T follicular helper cell (primary cell): ENCODE measurements at places on chromosomes 2 and 18.

- no peak for DNase-seq
These were observed 6.8 kb downstream of the NEU4 start for GRCh38 chr2:241815477-241816430.

DNA sequence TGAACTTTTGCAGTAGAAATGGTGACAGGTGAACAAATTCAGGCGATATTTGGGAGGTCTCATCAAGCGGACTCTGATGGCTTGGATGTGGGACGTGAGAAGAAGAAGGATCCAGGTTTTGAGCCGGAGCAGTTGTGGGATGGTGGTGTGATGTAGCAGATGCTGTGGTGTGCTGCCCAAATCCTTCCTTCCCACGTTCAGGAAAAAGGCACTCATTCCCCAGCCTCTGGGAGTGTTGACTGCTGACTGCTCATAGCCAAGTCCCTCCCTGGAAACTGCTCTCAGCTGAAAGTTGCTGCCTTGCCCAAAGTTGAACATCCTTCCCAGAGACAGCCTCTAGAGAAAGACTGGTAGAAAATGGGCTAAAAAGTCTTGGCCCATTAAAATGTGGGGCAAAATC is 890.3 kb upstream of the ACVR2A start:
- no peak for DNase-seq

GRCh38 chr2:70834881-70835280 is 735 bp downstream of the CD207 start:
- DNase-seq, result no peak

GRCh38 chr2:138877421-138877820 is 97.2 kb upstream of the NXPH2 start:
- DNase-seq, result no peak

DNA sequence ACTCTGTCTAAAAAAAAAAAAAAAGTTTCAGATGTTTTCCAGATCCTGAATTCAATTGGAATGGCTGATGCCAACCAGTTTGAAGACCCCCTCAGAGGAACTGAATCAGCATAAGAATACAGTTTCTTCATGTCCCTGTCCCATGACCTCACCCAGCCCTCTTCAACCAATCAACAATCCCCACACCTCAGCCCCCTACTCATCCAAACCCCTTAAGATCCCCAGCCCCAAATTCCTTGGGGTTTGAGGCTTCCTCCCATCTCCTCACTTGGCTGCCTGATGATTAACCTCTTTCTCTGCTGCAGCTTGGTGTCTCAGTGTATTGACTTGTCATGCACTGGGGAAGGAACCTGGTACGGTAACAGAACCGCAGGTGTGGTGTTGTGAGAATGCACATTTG is 97.6 kb upstream of the CABLES1 start:
- no peak for DNase-seq

DNA sequence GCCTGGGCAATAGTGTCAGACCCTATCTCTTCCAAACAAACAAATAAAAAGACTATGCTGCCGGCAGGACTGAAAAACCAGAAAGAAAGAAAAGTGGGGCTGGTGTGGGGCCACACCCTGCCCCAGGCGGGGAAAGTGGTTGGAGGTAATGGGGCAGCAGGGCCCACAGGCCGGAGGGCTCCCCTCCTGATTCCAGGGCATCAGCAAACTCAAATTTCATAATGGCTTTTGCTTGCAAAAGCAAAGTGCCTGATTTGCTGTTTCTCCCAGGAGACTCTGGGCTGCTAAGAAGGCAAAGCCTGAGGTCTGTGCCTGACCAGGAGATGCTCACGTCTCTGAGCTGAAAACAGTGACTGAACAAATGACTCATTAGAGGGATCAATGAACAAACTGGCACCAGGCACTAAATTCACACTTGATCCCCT is 121.9 kb downstream of the HDAC4 start:
- no peak for DNase-seq

GRCh38 chr2:224764565-224765236 is 48.5 kb upstream of the CCDC195 start:
- DNase-seq, result no peak

DNA sequence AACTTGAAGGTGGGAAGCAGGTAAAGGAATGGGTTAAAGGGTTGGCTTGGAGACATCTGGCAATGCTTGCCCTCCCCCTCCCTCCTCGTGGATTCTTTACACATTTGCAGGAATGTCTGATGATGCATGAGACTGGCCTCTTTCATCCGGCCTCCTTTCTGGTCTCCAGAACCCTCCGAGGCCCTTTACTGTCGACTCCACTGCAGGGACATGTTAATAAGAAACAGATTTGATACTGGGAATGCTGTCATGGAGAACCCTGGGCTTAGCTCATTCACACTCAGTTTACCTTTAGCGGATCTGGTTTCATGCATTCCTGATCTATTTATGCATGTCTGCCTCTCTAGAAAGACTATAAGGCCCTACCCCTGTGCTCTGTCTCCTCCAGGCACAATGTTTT is 238.7 kb downstream of the TGIF1 start:
- DNase-seq, result no peak

DNA sequence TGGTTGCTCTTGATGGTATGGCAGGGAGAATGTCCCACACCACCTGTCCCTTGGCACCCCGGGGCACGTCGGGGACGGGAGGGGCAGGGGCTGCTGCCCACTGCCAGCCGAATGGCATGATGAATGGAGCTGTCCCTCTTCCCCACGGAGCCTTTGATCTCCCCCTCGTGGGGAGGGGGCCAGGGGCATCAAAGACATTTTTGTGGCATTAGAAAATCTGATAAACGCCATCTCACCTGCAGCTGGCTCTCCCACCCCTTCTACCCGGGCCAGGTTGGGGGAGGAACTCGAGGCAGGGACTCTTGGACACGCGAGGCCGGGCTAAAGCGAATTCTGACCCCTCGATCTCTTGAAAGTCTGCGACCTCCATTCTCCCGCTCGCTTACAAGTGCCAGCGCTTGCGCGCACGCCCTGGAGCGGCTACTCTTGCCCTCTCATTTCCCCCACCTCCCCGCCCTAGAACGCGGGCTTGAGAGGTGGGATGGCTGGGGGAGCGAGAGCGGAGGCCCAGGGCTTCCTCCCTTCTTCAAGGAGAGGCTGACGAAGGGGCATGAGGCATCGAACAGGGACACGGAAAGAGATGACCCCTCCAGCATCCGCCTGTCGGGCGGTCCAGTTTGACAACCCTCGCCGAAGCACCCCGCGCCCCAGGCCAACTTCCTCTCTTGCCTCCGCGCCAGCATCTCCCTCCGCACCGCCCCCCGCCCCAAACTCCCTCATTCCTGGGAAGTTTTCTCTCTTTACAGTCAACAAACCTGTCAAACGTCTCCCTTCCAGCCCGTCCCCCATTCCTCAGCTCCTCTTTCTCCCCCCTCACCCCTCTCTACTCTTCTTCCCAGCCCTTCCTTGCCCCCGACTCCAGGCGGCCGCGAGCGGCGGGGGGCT is 692 bp upstream of the WNT6 start:
- no peak for DNase-seq

DNA sequence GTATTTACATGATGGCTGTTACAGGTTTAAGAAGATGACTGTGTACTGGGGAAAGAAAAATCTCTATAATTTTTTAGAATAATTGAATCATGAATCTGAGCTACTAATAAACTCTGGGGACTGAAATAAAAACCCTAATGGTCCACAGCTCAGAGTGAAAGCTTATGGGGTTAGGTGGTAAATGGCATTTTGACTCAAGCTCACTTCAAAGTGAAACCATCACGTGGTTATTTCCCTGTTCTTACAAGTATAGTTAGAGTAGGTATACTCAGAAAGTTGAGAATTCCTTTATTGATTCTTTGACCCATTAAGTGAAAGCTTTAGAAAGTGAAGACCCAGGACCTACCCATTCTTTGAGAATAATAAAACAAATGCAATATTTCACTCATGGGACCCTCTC is 626.2 kb upstream of the SETBP1 start:
- DNase-seq, result no peak

GRCh38 chr18:55179425-55179824 is 220.2 kb upstream of the CCDC68 start:
- DNase-seq, result no peak

DNA sequence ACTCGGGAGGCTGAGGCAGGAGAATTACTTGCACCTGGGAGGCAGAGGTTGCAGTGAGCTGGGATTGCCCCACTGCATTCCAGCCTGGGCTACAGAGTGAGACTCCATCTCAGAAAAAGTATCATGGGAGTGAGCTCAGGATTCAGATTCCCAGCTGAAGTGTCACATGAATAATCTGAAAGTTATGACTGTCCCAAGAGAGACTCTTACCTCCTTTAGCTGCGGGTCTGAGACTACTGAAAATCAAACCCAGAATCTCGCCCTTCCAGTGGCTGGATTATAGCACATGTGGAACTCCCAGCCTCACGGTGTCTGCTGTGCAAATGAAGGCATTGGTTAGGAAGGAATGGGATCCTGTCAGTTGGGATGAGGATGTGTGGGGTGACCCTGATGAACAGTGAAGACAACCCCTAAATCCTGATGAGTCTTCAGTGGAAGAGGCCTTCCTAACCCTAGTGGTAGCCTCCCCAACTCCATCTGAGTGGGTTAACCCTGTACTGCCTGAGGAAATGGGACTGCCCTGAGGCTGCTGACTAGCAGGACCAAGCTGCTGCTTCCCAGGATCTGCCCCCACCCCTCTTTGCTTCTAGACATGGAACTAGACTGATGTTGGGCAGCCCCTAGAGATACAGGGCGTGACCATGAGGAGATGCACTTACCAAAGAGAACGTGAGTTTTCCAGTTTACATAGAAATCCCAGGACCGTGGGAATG is 16.5 kb downstream of the BOK start:
- DNase-seq, result no peak

GRCh38 chr2:120670771-120671480 is 64.7 kb upstream of the GLI2 start:
- DNase-seq, result no peak

- DNase-seq, result no peak
These were observed 45.6 kb downstream of the NEB start for GRCh38 chr2:151688719-151689118.

DNA sequence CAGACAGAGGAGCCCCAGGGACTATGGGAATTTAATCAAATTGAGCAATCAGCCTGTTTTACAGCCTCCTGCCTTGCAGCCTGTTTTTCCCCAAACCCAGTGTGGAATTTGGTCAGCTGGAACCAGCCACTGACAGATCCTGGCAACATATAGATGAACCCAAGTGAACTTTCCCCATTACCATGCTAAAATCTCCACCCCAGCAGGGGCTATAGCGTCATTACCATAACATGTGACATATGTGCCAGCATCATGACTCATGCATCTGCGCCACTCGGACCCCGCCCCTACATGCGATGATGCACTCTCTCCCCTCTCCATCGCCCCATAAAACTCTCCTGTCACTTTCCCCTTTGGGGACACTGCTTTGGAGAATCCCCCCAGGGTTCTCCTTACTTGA is 17.3 kb upstream of the FEZ2 start:
- no peak for DNase-seq

DNA sequence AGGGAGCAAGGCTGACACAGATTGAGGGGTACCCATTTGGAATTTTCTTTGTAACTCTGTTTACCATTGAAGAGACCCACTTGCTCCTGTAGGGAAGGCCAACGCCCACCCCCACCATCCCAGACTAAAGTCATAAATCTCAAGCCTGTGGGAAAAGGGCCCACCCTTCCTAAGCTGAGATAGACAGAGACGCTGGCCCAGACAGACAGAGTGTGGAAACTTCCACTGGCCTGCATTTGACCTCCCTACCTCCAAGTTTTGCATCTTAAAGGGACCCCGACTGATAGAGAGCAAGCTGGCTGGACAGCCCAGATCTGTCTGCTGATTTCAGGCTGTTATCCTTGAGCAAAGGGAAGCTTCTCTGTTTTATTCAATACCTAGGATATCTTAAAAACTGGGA is 48.2 kb upstream of the SLC14A2 start:
- no peak for DNase-seq

DNA sequence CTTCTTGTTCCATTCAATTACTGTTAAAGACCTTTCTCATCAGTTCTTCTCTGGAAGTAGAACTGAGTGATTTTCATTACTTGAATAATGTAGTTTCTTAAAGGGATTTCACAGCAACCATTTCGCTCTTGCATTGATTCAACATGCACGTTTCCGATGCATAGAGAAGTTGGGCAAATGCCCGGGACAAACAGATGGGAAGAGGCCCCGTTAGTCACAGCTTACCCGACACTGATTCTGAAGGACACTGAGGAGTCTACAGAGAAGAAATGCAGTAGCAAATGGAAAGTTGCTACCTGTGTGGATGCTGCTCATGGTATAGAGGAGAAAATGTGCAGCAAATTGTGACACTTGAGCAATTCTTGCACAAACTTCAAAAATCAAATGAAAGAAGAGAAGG is 32.3 kb upstream of the GCG start:
- no peak for DNase-seq

DNA sequence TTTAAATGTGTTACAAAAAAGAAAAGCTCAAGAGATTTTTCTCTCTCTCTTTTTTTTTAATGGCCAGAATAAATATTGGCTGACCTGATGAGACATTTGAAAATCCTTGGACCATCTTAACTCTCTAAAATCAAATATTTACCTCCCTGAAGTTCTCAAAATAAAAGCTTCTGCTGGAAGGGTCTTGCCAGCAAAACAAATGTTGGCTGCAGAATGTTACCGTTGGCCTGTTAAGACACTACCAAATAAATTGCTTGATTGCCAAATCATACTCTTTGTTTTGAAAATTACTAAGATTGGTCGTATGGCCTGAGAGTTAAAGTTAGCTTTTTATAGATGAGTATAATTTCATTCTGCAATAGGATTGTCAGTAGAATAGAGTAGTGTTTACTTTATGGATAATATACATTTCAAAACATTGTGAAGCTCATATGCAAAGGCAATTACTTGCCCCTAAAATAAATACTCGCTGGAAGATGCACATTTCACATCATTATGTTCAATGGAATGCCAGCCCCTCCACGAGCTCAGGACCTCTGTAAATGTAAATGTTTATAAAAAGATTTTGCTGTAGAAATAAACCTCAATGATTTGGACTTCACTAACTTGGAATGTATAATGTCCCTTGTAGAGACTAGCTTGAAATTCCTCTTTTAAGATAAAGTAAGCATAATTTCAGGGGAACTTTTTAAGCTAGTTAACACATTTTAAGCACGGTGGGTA is 193.4 kb downstream of the SOX11 start:
- no peak for DNase-seq

GRCh38 chr2:235568431-235568830 is 74.6 kb downstream of the AGAP1 start:
- DNase-seq, result no peak

DNA sequence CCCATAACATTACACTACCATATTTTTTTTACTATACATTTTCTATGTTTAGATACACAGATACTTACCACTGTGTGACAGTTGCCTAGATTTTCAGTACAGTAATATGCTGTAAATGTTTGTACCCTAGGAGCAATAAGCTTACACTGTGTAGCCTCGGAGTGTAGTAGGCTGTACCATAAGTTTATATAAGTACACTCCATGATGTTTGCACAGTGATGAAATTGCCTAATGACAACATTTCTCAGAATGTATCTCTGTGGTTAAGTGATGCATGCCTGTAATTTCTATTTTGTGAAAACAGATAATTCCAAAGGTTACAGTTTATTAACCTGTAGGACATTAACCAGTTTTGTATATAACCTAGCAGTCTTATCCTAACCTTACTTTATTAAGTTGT is 128.1 kb upstream of the RBMS1 start:
- no peak for DNase-seq

- no peak for DNase-seq
These were observed at the start of gene HOXD12 for GRCh38 chr2:176099728-176100546. TSS of gene HOXD12 (plus strand) at chr2:176099795. CDS start at chr2:176099802, 7 bp downstream.

- DNase-seq, result no peak
These were observed 156.1 kb downstream of the DYSF start for GRCh38 chr2:71609441-71609840.

- no peak for DNase-seq
These were observed 484.7 kb upstream of the NRXN1 start for GRCh38 chr2:51516667-51517066.
